ENCODE measurements at places on chromosomes 5 and 9. TPM values are rescaled to one million over a fixed set of nuclear protein-coding genes. Genes with fewer than 3 reads are reported as not detected.

ENHO gene
- total RNA-seq, result not detected

ZNF454 gene
- total RNA-seq, result 0.97 TPM

SLCO6A1 gene
- total RNA-seq, result not detected

PLEKHG4B gene
- not detected for total RNA-seq

LTC4S gene
- not detected for total RNA-seq

ANKRD18A gene
- total RNA-seq, result under 0.01 TPM

ELAVL2 gene
- total RNA-seq, result not detected

NMUR2 gene
- not detected for total RNA-seq

PCDH12 gene
- 32.1 TPM for total RNA-seq

LRRC19 gene
- not detected for total RNA-seq

RASGEF1C gene
- not detected for total RNA-seq

GKAP1 gene
- total RNA-seq, result 2.1 TPM

PCDHGA11 gene
- total RNA-seq, result 5.3 TPM

ARL14EPL gene
- under 0.01 TPM for total RNA-seq

TSLP gene
- 0.61 TPM for total RNA-seq

FPGS gene
- 110 TPM for total RNA-seq

ACTBL2 gene
- total RNA-seq, result under 0.01 TPM

PCDHB10 gene
- 0.30 TPM for total RNA-seq

CTXN3 gene
- total RNA-seq, result under 0.01 TPM

CCL27 gene
- not detected for total RNA-seq

CNTLN gene
- total RNA-seq, result 10.4 TPM

IL7R gene
- total RNA-seq, result 1.3 TPM

PGM5 gene
- total RNA-seq, result 0.46 TPM

IFNA2 gene
- not detected for total RNA-seq

CDK9 gene
- 162 TPM for total RNA-seq

PLPPR1 gene
- total RNA-seq, result 2.3 TPM

FNIP1 gene
- 33.6 TPM for total RNA-seq

MTRR gene
- total RNA-seq, result 38.9 TPM

MEGF9 gene
- total RNA-seq, result 9.3 TPM

NXNL2 gene
- total RNA-seq, result not detected

C9 gene
- not detected for total RNA-seq

REEP2 gene
- 1.4 TPM for total RNA-seq

FST gene
- total RNA-seq, result 47.7 TPM

RNF208 gene
- total RNA-seq, result not detected

WDR38 gene
- total RNA-seq, result not detected

MEF2C gene
- 18.5 TPM for total RNA-seq

RECK gene
- 14.7 TPM for total RNA-seq

IL31RA gene
- total RNA-seq, result 0.15 TPM

SNX18 gene
- total RNA-seq, result 73.7 TPM

HTR1A gene
- total RNA-seq, result not detected

SLC9A3 gene
- total RNA-seq, result 0.76 TPM

C7 gene
- 0.32 TPM for total RNA-seq

GGTA1 gene
- not detected for total RNA-seq

LEAP2 gene
- not detected for total RNA-seq

CNTFR gene
- not detected for total RNA-seq

SPATA31A3 gene
- total RNA-seq, result not detected

ACSL6 gene
- not detected for total RNA-seq

FBXL7 gene
- 4.0 TPM for total RNA-seq

All from epithelial cell of umbilical artery (primary cell).